HCEC 1CT (cell line): ENCODE measurements at places on chromosomes 7 and 10.

- DNase-seq: peak; percentile 46
These were observed 33.2 kb downstream of the KMT2C start for GRCh38 chr7:152402384-152403250.

GRCh38 chr7:155298834-155299534 is 1.3 kb downstream of the INSIG1 start:
- DNase-seq: peak; percentile 88

- no peak for DNase-seq
These were observed 99.6 kb downstream of the ZMYND11 start for GRCh38 chr10:234708-235406.

GRCh38 chr7:130178251-130178650 is 27.0 kb downstream of the TMEM209 start:
- no peak for DNase-seq

DNA sequence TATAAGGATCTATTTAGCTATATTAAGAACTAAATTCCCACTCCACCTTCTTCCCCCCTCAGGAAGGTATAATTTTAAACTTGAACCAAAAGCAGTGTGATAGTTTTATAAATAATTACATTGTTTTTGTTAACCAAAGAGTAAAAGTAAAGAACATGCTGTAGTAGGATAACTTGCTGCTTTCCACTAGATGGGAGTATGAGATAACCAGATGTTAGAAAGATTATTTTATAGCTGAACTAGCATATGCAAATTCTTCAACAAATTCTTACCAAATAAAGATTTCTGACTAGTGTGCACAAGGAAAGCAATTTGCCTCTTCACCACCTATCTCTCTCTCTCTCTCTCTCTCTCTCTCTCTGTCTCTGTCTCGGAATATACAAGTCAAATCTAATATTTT is 31.8 kb downstream of the TES start:
- peak; percentile 34 for DNase-seq

- no peak for DNase-seq
These were observed 73.0 kb downstream of the TCF7L2 start for GRCh38 chr10:113023017-113023416.

DNA sequence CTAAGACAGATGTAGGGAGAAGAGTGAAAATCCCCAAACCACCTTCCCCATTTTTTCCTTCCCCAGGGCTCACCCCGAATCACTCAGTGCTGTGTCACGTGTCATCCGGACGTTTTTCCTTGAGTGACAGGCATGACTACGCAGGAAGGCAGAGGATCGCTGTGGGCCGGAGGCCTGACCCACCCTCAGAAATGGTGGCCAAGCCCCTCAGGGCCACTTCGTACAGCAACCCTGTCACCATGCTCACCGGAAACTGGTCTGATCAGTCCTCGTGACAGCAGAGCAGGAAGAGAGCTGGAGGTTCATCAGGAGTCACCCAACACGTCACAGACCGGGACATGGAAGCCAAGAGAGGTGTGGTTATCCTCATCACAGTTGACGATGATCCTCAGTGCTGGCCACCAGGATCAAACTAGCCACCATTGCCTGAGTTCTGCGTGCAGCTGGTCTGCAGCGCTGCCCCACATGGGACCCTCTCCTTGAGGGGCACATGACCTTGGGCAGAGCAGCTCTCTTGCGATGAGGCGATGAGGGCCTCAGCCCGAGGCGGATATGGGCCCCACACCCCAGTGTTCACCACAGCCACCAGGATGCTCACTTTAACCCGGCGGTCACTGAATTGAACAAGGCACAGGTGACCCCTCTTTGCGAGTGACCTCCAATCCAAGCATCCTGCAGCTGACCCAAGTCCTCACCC is 99.3 kb upstream of the INSIG1 start:
- DNase-seq: no peak

DNA sequence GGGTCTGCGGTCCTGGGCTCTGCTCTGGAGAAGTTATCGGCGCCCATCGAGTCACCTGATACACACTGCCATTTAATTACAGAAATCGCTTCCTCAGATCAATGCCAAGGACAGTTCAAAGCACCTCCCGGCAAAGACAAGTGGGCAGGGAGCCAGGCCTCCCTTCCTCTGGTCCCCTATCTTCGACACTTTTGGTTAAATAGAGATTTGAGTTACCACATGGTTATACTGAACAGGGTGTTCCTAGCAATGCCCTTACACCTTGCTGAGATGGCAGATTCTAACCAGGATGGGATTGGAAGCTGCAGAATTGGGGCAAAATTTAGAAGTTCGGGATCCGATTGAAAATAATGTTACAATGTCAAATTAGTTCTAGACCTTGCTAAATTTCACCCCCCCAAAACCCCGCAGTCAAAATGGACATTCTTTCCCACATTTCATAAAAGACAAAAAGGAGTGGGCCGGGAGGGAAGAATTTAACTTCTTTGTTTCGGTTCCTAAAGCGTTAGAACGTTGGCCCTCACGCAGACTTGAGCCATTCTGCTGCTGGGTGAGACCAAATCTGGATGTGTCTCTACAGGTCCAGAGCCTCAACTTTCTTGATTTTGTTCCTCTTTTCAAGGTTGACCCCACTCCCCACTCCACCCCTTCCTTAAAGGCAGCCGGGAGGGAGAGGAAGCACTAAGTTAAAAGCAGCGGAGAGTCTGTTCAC is 2.2 kb upstream of the DLX5 start:
- no peak for DNase-seq

DNA sequence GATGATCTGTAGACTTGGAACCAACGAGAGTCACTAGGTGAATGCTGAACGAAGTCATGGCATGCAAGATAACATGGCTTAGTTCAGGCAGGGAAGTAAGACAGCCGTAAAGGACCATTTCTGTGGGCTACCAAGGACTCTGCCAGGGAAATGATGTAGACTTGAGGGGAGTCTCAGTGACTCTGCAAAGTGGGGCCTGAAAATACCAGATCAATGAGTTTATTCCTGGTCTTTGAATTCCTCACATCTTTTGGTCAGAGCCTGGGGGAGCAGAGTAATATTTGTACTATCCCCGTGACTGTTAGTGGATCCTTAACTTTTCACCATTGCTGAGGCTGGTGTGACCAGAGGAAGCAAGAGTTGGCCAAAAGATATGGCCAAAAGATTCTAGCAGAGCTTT is 60.7 kb upstream of the INHBA start:
- no peak for DNase-seq

DNA sequence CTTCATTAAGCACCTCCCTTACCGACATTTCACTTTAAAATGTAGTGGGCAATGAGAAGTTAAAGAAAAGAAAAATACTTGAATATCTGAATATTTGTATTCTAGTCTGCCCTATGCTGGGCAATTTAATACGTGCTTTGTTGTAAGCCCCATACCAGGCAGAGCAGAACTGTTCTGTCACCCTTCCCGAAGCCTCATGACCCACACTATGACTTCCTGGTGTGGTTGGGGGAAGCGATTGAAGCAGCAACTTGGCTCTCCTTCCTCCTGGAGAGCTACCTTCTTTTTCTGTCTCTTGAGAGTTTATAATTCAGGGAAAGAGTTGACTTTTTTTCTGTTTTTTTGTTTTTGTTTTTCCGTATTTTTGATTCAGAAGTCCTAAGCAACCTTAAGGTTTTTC is 243.7 kb downstream of the INHBA start:
- no peak for DNase-seq

DNA sequence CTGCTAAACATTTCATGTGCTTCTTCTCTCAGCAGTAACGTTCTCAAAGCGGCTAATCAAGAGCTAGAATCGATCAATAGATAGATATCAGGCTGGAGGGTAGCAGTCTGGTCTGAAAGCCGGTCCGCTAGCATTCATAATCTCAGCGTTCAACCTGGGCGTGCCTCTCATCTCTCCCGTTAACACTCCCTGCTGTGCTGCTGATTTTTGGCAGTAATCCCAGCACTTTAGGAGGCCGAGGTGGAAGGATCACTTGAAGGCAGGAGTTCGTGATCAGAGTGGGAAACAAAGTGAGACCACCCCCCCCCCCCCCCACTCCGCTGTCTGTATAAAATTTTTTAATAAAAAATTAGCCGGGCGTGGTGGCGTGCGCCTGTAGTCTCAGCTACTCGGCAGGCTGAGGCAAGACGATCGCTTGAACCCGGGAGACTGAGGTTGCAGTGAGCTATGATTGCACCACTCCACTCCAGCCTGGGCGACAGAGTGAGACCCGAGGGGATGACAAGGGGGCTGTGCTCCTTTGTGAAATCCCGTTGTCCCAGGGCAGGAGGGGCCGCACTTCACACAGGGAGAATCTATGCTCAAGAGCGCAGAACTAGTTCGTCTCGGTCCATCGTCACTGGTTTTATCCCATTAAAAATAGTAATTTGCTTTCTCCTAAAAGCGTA is 624 bp upstream of the CEP55 start:
- DNase-seq: peak; percentile 32

- DNase-seq: no peak
These were observed 67.7 kb downstream of the GNA12 start for GRCh38 chr7:2776401-2776800.

- DNase-seq: no peak
These were observed 13.2 kb upstream of the PWWP2B start for GRCh38 chr10:132383751-132384196.

- no peak for DNase-seq
These were observed 7.2 kb upstream of the CHCHD1 start for GRCh38 chr10:73774637-73775036.

- DNase-seq: peak; percentile 18
These were observed 84.8 kb downstream of the ANLN start for GRCh38 chr7:36474283-36475010.

DNA sequence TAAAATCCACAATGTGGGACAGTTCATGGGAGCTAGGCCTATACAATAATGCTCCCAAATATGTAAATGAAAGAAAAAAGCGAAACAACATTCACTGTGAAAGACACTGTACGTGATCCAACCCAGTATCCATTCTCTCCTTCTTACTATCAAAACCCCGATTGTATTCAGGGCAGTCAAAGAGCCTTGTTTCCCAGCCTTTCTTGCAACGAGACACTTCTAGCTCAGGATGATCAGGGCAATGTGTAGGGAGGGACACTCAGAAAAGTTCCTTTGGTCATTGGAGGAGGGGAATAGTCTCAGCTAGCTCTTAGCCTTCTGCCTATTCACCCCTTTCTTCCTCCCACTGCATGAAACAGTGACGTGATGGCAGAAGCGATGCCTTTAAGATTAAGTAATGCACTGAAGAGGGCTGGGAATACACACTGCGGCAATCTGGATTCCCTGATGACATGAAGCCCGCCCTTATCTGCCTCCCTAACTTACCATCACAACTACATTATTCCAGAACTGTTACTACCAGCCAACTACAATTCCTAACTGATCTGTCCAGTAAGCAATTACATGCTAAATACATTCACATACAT is 27.3 kb downstream of the UBE2H start:
- no peak for DNase-seq

- no peak for DNase-seq
These were observed 177.3 kb upstream of the TMEM72 start for GRCh38 chr10:44733501-44734488.

- no peak for DNase-seq
These were observed 655 bp downstream of the PTPRE start for GRCh38 chr10:127907411-127908105.

- DNase-seq: no peak
These were observed 456.8 kb downstream of the KCNMA1 start for GRCh38 chr10:77180794-77181193.

DNA sequence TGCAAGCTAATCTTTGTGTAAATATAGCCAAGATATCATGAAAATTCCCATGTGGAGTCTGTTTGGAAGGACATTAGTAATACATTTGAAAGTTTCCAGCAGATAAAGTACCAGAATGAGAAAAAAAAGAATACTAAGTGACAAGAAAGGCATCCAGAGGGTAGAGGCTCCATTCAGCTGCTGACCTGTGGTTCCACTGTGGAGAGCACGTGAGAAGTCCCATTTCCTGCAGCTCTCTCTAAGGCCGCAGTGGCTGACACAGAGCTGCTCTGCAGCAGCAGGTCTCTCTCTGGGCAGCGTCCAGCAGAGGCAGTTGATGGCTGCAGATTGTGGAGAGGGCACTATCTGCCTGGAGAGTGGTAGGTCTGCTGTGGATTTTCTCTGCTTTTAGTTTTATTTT is 100.1 kb upstream of the TMEM72 start:
- peak; percentile 12 for DNase-seq

DNA sequence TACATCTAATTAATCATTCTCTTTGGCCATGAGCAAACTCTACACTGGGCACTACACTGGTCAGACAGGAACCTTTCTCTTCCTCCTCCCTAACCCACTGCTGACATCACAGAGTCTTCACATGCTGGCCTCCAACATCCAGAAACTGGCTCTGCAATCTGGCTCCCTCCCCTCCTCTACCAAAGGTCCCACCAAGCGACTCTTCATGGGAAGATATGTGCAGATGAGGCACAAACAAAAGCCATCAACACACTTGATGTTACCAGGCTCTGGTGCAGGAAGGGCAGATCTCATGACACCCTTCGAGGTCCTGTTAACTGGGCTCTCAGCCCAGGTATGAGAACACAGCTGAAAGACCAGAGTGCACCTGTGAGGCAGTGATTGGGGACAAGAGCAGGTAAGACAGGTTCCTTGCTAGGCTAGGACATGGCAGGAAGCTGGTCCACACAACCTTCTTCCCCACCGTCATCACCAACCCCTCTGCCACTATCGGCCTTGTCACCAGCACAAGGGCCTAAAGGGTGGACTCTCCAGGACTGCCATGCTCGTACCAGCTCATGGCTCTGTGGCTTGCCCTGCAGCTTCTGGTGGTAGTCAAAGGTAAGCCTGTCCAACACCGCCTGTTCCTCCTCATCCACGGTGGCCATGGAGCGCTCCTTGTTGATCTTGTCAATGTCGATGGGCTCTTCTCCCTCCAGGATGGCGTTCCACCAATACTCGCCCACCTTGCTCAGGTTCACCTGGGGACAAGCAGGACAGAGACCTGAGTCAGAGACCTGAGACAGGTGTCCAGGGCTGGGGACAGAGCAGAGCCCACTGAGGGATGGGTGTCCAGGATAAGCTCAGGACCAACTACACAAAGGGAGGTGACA is 66.6 kb upstream of the CAMK2B start:
- DNase-seq: no peak

- DNase-seq: no peak
These were observed 57.5 kb downstream of the HDAC9 start for GRCh38 chr7:18552943-18553604.

DNA sequence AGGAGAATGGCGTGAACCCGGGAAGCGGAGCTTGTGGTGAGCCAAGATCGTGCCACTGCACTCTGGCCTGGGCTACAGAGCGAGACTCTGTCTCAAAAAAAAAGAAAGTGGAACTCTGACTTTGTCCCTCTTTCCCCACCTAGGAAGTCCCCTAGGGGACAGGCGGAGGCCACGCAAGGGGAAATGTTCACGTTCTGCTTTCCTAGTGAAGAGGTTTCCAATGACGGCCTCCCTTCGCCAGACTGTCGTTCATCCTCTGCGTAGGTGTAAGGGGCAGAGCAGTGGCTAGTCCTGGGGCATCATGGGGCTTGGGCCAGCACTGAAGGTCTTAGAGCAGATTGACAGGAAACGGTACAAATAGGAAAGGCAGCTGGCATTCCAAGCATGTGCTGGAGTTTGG is 30.6 kb downstream of the SUFU start:
- no peak for DNase-seq

GRCh38 chr7:53418834-53419482 is 383.5 kb downstream of the POM121L12 start:
- DNase-seq: no peak

- no peak for DNase-seq
These were observed 9.7 kb downstream of the SUN1 start for GRCh38 chr7:841943-842342.
